ENCODE measurements at places on chromosomes 7 and 10.

GRCh38 chr10:44967616-44968015 is 8.0 kb downstream of the RASSF4 start:
- no peak for DNase-seq

DNA sequence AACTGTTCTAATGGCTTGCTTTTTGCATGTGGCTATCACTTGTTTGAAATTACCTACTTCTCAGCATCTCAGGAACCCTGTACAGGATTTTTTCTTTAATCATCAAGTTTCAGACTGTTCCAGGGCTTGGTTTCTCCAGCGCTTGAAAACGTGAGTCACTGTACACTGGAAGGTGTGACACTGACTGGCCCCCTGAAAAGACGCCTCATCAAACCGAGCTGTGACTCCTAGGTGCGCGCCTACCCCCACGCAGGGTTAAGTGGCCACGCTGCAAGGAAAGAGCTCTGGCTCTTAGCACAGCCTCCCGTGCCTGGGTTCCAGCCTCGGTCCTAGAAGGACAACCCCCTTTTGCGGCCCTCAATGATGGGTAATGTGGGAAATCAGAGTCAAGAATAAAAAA is 81.0 kb downstream of the EBF3 start:
- no peak for DNase-seq

DNA sequence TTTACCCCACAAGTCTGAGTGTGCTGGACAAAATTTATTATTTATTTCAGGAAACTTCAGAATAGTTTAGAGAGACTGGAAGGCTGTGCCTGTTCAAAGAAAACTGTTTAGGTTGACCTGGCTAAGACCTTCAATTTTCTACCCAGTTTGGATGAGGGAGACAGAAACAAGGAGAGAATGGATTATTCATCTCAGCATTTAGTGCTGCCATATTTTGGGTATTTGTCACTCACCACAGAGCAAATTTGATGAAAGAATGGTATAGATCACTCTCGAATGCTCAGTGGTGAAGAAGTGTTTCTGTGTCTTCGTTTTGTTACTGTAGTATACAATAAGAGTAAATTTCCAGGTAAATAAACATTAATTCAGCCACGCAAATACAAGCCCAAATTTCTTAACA is 71.8 kb downstream of the SEMA3C start:
- no peak for DNase-seq

- no peak for DNase-seq
Measured at GRCh38 chr7:157855452-157856213, 518.8 kb downstream of the DNAJB6 start.

DNA sequence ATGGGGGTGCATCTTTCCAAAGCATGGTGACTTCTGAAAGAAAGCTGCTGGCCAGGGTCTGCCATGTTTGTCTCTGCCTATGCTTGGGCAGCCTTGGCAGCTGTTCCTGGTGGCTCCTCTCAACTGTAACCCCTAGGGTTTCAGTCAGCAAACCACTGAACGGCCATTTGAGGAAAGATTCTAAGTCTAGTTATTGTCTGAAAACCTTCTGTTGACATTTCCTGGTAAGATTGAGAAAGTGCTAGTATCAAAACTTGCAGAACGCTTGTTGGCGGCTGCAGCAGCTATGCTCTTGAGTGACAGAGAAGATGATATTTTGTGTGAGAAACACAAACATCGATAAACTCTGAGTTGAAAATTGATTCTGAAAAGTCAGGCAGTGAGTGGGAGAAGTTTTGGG is 523.1 kb downstream of the LRMDA start:
- DNase-seq: no peak

Data from naive B cell (primary cell).